ENCODE measurements at places on chromosomes 3 and 15.

DNA sequence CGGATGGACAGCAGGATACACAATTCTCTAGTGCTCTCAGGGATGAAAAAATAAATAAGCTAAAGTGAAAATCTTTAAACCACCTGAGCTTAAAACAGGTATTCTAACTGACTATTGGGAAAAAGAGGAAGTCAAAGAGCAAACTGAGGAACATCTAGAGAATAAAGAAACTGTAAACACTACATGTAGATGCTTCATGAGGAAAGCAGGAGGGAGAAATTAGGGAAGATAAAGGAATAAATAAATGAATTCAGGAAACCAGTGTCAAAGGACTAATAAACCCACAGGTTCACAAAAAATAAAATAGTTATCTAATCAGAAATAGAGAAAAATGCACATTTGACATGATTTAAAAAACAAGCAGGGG lies 525 bp upstream of the MCCC1 start:
- no peak for DNase-seq

DNA sequence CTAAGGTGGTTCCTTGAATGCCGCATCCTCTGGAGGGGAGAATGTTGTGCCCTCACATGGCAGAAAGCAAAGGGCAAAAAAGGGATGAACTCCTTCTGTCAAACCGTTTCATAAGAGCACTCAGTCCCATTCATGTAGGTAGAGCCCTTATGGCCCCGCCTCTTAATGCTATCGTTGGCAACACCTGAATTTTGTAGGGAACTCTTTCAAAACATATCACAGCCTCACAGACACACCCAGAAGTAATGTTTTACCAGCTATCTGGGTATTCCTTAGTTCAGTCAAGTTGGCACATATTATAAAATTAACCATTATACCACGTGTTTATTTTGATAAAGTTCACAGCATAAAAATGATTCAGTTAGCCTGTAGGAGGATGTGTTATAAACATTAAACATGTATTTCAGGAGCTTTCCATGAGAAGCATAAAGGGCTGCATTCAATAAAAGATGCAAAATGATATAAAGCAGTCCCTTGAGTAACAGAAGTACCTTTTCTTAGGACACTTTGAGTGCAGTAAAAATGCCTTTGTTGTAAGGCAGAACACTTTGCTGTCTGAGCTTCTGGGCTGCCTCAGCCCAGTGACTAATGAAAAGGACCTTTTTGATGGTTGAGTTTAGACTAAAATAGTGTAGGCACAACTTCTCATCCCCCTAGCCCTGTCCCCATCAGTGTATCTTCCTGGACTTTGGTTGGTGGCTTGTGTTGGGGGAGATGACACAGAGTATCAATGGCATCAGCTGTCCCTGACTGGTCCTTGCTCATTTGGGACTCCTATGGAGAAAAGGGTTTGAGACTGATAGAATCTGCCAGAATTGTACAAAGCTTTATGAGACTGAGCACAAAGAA lies 263.5 kb upstream of the TPRG1 start:
- no peak for DNase-seq

- no peak for DNase-seq
Observed at GRCh38 chr3:83938491-83938890, 1020.3 kb upstream of the CADM2 start.

- DNase-seq: no peak
Observed at GRCh38 chr15:66948294-66948693, 117.1 kb upstream of the SMAD3 start.

DNA sequence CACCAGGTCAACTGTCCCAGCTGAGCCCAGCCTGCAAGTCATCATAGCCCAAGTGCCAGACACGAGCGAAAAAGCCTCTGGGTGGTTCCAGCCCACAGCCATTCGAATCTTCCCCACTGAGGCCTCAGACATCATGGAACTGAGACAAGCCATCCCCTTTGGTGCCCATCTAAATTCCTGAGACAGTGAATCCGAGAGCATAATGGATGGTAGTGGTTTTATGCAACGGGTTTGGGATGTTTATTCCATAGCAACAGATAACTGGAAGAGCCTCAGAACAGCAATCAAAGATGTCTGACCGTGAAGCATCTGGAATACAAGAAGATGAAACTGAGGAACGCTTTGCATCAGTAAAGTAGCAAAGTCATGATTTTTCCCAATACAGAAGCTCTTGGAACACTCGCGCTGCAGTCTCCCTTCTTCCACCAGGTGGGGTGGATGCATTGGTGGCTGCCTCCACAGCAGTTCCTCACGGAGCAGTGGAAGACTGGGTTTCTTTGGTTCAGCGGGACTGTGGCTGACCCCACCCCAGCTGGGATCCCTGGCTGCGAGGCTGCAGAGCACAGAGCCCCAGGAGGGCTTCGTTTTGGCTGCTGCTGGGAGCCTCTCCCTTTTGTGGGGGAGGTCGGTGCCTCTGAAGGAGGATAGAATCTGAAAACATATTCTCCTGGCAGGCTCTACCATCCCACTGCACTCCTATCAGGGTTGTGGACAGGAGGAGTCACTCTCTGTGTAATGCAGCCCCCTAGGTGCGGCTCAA lies 26.4 kb upstream of the PDE8A start:
- peak; percentile 85 for DNase-seq

- peak; percentile 59 for DNase-seq
Observed at GRCh38 chr15:74901612-74902063, 5.0 kb downstream of the FAM219B start.

DNA sequence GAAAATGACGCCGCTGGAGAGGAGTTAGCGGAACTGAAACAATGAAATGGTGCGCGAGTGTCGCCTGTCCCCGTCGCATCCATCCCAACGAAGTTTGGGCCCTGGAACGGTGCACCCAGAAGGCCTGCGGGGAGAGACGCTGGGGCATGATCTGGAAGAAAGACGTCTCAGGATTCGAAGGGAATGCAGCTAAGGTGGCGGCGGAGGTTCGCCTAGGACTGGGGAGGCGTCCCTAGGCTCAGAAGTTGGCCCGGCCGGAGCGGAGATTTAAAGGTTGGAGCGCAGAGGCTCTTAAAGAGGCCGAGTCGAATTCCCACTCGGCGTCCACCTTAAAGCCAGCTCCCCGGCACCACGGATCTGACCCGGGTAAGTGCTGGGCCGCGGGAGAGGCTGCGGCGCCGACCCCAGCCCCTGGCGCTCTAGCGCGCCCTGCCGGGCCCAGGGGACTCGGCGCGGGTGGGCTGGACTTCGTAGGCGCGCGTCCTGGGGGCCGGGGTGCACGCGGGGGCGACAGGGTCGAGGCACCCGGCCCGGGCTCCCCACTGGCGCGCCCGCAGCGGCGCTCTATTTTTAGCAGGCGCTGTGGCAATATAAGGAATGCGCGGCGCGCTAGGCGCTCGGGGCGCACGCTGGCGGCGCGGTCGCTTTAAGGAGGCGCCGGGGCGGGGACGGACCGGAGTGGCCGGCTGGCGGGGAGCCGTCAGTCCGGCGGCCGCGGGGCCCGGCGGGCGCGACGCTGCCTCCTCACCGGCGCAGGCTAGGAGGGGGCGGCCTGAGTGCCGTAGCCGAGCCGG lies at the start of gene MRAS:
MRAS (plus strand) TSS at position 620 of the 794 bp plus-strand sequence. CDS start 24,305 bp downstream, outside the sequence.
- peak; percentile 77 for DNase-seq

DNA sequence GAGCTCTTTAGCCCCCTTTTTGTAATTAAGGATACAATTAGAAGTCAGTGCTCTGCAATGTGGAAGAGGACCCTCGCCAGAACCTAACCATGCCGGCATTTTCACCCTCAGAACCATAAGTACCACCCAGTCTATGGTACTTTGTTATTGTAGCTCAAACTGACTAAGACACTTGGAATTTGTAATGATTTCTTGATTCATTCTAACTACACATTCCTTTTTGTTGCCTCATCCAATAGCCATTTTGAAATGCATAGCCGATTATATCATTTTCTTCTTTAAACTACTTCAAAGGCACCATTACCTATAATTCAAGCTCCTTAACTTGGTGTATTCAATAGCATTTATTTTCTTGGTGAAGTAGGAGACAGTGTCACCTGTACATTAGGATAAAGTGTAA lies 61.4 kb downstream of the GLB1 start:
- no peak for DNase-seq
